ENCODE measurements at places on chromosomes 4 and X. TPM values are rescaled to one million over a fixed set of nuclear protein-coding genes. Genes with fewer than 3 reads are reported as not detected.

Gene CYSLTR1
- total RNA-seq = not detected

Gene ARR3
- total RNA-seq = not detected

Gene CNOT6L
- 14.4 TPM for total RNA-seq

Gene PABPC1L2A
- not detected for total RNA-seq

Gene SSX4
- total RNA-seq = not detected
